ENCODE measurements at places on chromosomes 3 and 15. TPM values are rescaled to one million over a fixed set of nuclear protein-coding genes. Genes with fewer than 3 reads are reported as not detected.

CGNL1 gene
- total RNA-seq, result not detected

CCDC39 gene
- not detected for total RNA-seq

ATP2C1 gene
- total RNA-seq, result 63.5 TPM

AGTR1 gene
- total RNA-seq, result not detected

MANF gene
- total RNA-seq, result 215 TPM

PRRT3 gene
- 8.3 TPM for total RNA-seq

RHCG gene
- not detected for total RNA-seq

COL7A1 gene
- 0.99 TPM for total RNA-seq

MGLL gene
- total RNA-seq, result 4.9 TPM

TTC21A gene
- 1.1 TPM for total RNA-seq

GOLGA8N gene
- total RNA-seq, result 1.0 TPM

CLRN1 gene
- not detected for total RNA-seq

PRSS50 gene
- not detected for total RNA-seq

RLBP1 gene
- total RNA-seq, result not detected

RBPMS2 gene
- not detected for total RNA-seq

ENTPD3 gene
- not detected for total RNA-seq

FGF7 gene
- not detected for total RNA-seq

IL17RB gene
- total RNA-seq, result 0.25 TPM

B2M gene
- total RNA-seq, result 3,763 TPM

SRGAP3 gene
- 0.99 TPM for total RNA-seq

CCK gene
- total RNA-seq, result not detected

MEIS2 gene
- total RNA-seq, result not detected

JMJD7 gene
- total RNA-seq, result 16.3 TPM

CCNB2 gene
- total RNA-seq, result 39.2 TPM

TMEM212 gene
- not detected for total RNA-seq

CSPG5 gene
- 0.74 TPM for total RNA-seq

Data from activated CD8-positive, alpha-beta memory T cell treated with anti-CD3 and anti-CD28 coated beads for 36 hours (primary cell).